ENCODE measurements at places on chromosomes 6 and 20. TPM values are rescaled to one million over a fixed set of nuclear protein-coding genes. Genes with fewer than 3 reads are reported as not detected.

GRCh38 chr6:39076623-39077535 lies 28.3 kb downstream of the GLP1R start:
- no peaks in the 10 kb centered on the region for H3K4me1 ChIP-seq
- H3K36me3 ChIP-seq = no peaks in the 10 kb centered on the region
- H3K4me3 ChIP-seq = no peak overlapping the region

- no peaks in the 10 kb centered on the region for H3K4me1 ChIP-seq
- H3K4me3 ChIP-seq = no peak overlapping the region
- peak; percentile 44 for DNase-seq
These were observed 497.0 kb downstream of the MAFB start for GRCh38 chr20:40192081-40192480.

GRCh38 chr6:108074057-108074358 lies 533 bp downstream of the OSTM1 start:
- peaks cover 9% of the 10 kb centered on the region for H3K4me1 ChIP-seq
- no peaks in the 10 kb centered on the region for H3K36me3 ChIP-seq
- no peak for DNase-seq
- H3K27me3 ChIP-seq = no peaks in the 10 kb centered on the region
- peak overlapping the region; percentile 100 for H3K4me3 ChIP-seq

Gene ALDH5A1
- 0.86 TPM for total RNA-seq

DNA sequence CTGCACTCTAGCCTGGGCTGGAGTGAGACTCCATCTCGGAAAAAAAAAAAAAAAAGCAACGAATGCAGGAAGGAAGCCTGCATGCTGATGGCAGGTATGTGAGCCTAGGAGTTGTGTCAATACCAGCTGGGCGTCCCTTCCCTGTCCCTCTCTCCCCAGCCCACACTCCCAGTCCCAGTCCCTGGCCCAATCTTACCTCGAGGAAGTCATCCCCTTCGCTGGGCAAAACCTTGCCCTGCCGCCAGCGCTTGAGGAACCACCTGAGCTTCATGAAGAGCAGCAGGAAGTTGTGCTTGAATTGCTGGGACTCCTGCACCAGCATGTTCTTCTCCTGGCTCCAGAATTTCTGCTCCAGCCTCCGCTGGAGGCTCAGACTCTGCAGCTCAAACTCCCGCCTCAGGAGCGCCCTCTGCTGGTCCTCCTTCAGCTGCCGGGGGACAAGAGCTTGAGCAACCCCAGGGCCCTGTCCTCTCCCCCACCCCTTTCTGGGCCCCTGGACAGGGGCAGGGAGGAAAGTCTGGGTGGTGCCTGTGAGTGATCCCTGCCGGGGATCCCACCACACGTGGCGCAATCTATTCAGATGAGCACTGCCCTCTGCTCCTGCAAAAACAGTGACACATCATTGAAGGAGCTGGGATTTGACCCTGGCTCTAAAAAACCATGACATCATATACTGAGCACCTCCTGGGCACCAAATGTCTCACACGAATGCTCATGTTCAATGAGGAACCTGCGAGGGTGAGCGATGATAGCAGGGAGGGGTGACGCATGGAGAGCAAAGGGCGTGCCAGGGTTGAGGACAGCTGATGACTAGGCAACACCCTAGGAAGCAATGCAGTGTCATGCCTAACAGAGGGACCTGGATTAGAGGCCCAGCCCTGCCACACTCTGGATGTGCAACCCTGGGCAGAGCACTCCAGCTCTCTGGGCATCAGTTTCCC lies 35.0 kb upstream of the DSN1 start:
- H3K4me1 ChIP-seq = peaks cover 5% of the 10 kb centered on the region
- H3K27ac ChIP-seq = peak overlapping the region; percentile 88
- H3K4me3 ChIP-seq = no peak overlapping the region
- peak; percentile 97 for DNase-seq

Gene ISM1
- total RNA-seq = not detected

- peaks cover 18% of the 10 kb centered on the region for H3K4me1 ChIP-seq
- H3K27ac ChIP-seq = no peak overlapping the region
- no peak overlapping the region for H3K4me3 ChIP-seq
- 0 out of 2 replicates have a peak, but pooled peaks cover 7% of the 10 kb centered on the region for H3K36me3 ChIP-seq
- no peaks in the 10 kb centered on the region for H3K27me3 ChIP-seq
- DNase-seq = no peak
These were observed 131.7 kb downstream of the ARHGAP18 start for GRCh38 chr6:129578315-129578714.

Gene SLC22A23
- total RNA-seq = 7.3 TPM

- no peaks in the 10 kb centered on the region for H3K36me3 ChIP-seq
- no peaks in the 10 kb centered on the region for H3K27me3 ChIP-seq
- no peak overlapping the region for H3K4me3 ChIP-seq
- no peak overlapping the region for H3K27ac ChIP-seq
These were observed 526.6 kb upstream of the MARCKS start for GRCh38 chr6:113330636-113330946.

GRCh38 chr6:112906726-112907125 lies 559.6 kb downstream of the RFPL4B start:
- H3K36me3 ChIP-seq = no peaks in the 10 kb centered on the region
- no peaks in the 10 kb centered on the region for H3K27me3 ChIP-seq
- peaks cover 24% of the 10 kb centered on the region for H3K4me1 ChIP-seq
- peak; percentile 54 for DNase-seq
- no peak overlapping the region for H3K4me3 ChIP-seq

Gene SAMD5
- not detected for total RNA-seq

DNA sequence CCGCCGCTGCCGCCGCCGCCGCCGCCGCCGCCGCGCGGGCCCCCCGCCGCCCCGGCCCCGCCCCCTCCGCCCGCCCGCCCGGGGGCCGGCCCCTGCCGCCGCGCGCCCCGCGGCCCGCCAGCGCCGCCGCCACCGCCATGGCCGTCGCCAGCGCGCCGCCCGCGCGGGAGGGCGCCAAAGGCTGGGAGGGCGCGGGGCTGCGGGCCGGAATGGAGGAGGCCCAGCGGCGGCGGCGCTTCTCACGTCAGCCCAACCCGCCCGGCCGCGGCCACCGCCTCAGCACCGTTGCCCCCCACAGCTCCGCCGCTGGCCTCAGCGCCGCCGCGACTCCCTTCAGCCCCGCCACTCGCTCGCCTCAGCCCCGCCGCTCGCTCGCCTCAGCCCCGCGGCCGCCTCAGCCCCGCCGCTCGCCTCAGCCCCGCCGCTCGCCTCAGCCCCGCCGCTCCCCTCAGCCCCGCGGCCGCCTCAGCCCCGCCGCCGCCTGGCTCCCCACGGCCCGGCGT lies 258 bp downstream of the PHF10 start:
- peaks cover 14% of the 10 kb centered on the region for H3K4me1 ChIP-seq
- DNase-seq = peak; percentile 62
- no peak overlapping the region for H3K27ac ChIP-seq
- H3K4me3 ChIP-seq = peak overlapping the region; percentile 46

- H3K36me3 ChIP-seq = no peaks in the 10 kb centered on the region
- H3K4me3 ChIP-seq = no peak overlapping the region
- H3K4me1 ChIP-seq = peaks cover 41% of the 10 kb centered on the region
These were observed 19.3 kb downstream of the JPH2 start for GRCh38 chr20:44167736-44168135.

Gene PTCRA
- not detected for total RNA-seq

Gene RAET1L
- total RNA-seq = not detected

GRCh38 chr6:107807196-107807811 lies 16.8 kb downstream of the SCML4 start:
- H3K36me3 ChIP-seq = no peaks in the 10 kb centered on the region
- no peak overlapping the region for H3K4me3 ChIP-seq
- peaks cover 3% of the 10 kb centered on the region for H3K27me3 ChIP-seq
- no peaks in the 10 kb centered on the region for H3K4me1 ChIP-seq
- DNase-seq = no peak
- no peak overlapping the region for H3K27ac ChIP-seq

GRCh38 chr6:157768304-157768703 lies 54.7 kb upstream of the SNX9 start:
- no peak for DNase-seq
- no peaks in the 10 kb centered on the region for H3K36me3 ChIP-seq
- H3K4me3 ChIP-seq = no peak overlapping the region
- no peaks in the 10 kb centered on the region for H3K27me3 ChIP-seq

DNA sequence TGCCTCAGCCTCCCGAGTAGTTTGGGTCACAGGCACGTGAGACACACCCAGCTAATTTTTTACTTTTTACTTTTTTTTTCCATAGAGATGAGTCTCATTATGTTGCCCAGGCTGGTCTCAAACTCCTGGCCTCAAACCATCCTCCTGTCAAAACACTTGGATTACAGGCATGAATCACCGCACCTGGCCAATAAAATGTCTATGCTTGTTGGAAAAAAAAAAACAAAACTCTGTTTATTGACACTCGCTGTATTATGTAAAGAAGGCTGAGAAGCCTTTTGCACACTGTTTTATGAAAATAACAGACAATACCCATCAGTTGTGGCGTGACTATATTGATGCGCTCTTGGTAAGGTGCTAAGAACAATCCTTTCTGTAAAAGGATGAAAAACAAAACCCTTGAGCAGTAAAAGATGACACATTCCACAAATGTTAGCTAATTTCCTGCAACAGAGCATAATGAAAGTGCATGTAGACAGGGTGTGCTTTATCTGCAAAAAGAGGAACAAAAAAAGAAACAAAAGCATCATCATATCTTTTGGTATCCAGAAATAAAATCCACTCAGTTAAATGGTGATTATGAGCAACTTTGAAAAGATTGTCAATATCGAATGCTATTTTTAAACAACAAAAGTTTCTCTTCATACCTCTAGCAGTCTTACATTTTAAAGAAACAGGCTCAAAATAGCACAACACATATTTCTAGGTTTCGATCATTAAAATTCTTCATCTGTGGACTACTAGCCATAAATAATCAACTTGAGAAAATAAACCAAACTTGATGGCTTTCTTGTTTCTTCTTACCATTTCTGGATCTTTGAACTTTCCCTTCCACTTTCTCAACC lies 108.3 kb upstream of the PHACTR1 start:
- no peaks in the 10 kb centered on the region for H3K27me3 ChIP-seq
- H3K4me3 ChIP-seq = no peak overlapping the region
- H3K4me1 ChIP-seq = peaks cover 15% of the 10 kb centered on the region
- H3K36me3 ChIP-seq = no peaks in the 10 kb centered on the region
- peak overlapping the region; percentile 3 for H3K27ac ChIP-seq

GRCh38 chr6:47117314-47117713 lies 75.2 kb upstream of the ADGRF1 start:
- no peak overlapping the region for H3K27ac ChIP-seq
- no peaks in the 10 kb centered on the region for H3K36me3 ChIP-seq
- H3K4me1 ChIP-seq = peaks cover 3% of the 10 kb centered on the region
- H3K4me3 ChIP-seq = no peak overlapping the region

- DNase-seq = no peak
- no peaks in the 10 kb centered on the region for H3K36me3 ChIP-seq
- H3K27me3 ChIP-seq = no peaks in the 10 kb centered on the region
- H3K4me1 ChIP-seq = peaks cover 5% of the 10 kb centered on the region
- H3K27ac ChIP-seq = no peak overlapping the region
These were observed 339.2 kb downstream of the PRKN start for GRCh38 chr6:162388383-162388777.

GRCh38 chr6:47977314-47977713 lies 133.7 kb downstream of the PTCHD4 start:
- H3K27me3 ChIP-seq = no peaks in the 10 kb centered on the region
- H3K4me3 ChIP-seq = no peak overlapping the region
- no peak overlapping the region for H3K27ac ChIP-seq
- no peak for DNase-seq
- no peaks in the 10 kb centered on the region for H3K4me1 ChIP-seq
- H3K36me3 ChIP-seq = no peaks in the 10 kb centered on the region

GRCh38 chr6:4775494-4776130 lies 592 bp upstream of the CDYL start:
- peak overlapping the region; percentile 46 for H3K27ac ChIP-seq
- peak overlapping the region; percentile 70 for H3K4me3 ChIP-seq
- no peaks in the 10 kb centered on the region for H3K36me3 ChIP-seq
- DNase-seq = peak; percentile 85
- H3K27me3 ChIP-seq = no peaks in the 10 kb centered on the region

DNA sequence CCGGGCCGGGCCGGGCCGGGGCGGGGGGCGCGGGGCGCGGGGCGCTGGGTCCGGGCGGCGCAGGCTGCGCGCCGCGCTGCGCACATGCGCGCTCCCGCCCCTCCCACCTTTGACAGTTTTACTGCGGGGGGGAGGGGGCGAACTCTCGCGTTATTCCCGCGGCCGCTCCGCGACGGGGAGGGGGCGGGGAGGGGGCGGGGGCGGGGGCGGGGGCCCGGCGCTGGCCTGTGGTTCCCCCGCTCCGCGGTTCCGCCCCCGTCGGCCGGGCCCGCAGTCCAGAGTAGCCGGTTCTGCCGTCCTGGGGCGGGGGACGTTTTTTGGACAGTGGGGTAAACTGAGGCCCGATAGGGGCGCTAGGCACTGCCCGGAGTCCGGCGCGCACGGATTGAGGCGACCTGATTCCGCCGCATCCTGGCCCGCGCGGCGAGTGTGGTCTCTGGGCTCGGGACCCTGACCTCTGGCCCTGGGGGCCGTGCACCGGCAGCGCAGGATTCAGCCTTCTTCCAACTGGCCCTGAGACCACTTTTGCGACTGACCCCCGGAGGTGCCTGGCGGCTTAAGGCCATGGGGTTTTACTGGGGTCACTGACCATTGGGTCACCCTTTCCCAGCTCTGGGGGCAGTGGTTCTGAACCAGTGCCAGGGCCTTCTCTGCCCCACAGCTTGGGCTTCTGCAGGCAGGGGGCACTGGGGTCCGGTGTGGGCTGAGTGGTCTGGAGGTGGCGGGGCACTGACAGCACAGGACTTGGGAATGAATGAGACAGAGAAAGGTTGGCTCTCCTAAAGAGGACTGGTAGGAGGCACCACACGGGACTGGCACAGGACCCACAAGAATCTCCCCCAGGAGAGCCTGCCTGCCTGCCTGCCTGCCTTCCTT lies at the start of gene ZNF512B:
Gene ZNF512B, minus strand, starts transcription at position 93 of the 876 bp plus-strand sequence. CDS start 1,980 bp downstream, outside the sequence.
- H3K4me1 ChIP-seq = peaks cover 5% of the 10 kb centered on the region
- no peaks in the 10 kb centered on the region for H3K36me3 ChIP-seq
- H3K27me3 ChIP-seq = no peaks in the 10 kb centered on the region
- H3K4me3 ChIP-seq = peak within 1 kb of the TSS; percentile 83
- H3K27ac ChIP-seq = no peak within 1 kb of the TSS

DNA sequence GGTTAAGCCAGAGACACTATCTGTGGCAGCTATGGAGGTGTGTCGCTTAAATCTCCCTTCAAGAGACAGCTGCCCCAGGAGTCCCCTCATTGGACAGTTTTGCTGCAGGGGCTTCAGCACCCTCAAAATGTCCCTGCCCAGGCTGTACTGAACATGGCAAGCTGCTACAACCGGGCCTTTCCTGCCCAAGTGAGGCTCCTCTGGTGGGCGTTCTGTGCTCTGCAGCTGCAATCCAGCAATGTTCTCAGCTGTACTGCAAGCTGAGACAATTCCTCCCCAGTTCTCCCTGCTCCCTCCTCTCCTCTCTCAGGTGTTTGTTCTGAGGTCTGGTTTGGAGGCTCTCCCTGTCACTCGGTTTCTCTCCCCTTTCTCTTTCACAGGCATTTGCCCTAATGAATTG lies 190.8 kb upstream of the LAMP5 start:
- no peaks in the 10 kb centered on the region for H3K4me1 ChIP-seq
- DNase-seq = peak; percentile 32
- no peaks in the 10 kb centered on the region for H3K36me3 ChIP-seq
- no peaks in the 10 kb centered on the region for H3K27me3 ChIP-seq

- no peak for DNase-seq
- no peaks in the 10 kb centered on the region for H3K36me3 ChIP-seq
- H3K27me3 ChIP-seq = no peaks in the 10 kb centered on the region
These were observed 35.7 kb upstream of the ARID1B start for GRCh38 chr6:156741287-156742073.
